Muscle of back (tissue), 13 donors: ENCODE measurements at places on chromosomes 6 and 20.
A peak's percentile ranks its signal among the peaks of the same experiment; 100 is the strongest.

GRCh38 chr6:73927421-73927820 lies 231.4 kb downstream of the CD109 start:
- no peak for DNase-seq

DNA sequence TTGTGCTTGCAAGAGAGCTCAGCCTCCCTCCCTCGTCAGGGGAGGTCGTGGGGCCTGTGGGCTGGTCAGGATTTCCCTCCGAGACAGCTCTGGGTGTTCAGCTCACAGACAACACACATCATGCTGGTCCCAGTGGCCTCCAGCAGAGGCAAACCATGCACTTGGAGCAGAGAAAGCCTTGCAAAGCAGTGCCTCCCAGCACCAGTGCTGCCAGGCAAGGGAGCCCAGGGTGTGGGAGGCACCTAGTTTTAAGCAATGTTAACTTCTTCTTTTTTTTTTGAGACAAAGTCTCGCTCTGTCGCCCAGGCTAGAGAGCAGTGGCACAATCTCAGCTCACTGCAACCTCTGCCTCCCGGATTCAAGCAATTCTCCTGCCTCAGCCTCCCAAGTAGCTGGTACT lies 34.0 kb upstream of the INSM1 start:
- no peak for DNase-seq

DNA sequence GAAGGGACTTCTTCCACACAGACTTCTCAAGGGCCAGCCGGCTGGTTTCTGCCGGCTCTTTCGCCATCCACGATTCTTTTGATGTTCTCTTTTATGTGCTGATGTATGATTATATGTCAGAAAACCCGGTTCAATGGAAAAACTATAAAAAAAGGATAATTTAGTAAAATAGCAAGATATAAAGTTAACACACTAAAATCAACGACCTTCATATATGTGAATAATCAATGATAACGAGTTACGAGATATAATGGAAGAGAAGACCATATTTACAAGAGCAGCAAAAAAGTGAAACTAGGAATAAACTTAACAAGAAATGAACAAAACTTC lies 540 bp upstream of the ZSCAN12 start:
- DNase-seq = no peak

- DNase-seq = no peak
Observed at GRCh38 chr6:30548375-30548774, 7.9 kb downstream of the GNL1 start.

GRCh38 chr20:35515949-35516645 lies 13.4 kb downstream of the C20orf173 start:
- DNase-seq = no peak

GRCh38 chr6:57435475-57436160 lies 118.2 kb downstream of the PRIM2 start:
- DNase-seq = no peak

GRCh38 chr20:417801-418342 lies 9.8 kb downstream of the RBCK1 start:
- peak; percentile 46 for DNase-seq

- DNase-seq = peak; percentile 25
Observed at GRCh38 chr20:33917831-33918525, 75.7 kb upstream of the RALY start.

GRCh38 chr6:71127374-71127773 lies 161.2 kb upstream of the OGFRL1 start:
- no peak for DNase-seq

- DNase-seq = no peak
Observed at GRCh38 chr20:52593654-52594053, 378.5 kb upstream of the TSHZ2 start.

DNA sequence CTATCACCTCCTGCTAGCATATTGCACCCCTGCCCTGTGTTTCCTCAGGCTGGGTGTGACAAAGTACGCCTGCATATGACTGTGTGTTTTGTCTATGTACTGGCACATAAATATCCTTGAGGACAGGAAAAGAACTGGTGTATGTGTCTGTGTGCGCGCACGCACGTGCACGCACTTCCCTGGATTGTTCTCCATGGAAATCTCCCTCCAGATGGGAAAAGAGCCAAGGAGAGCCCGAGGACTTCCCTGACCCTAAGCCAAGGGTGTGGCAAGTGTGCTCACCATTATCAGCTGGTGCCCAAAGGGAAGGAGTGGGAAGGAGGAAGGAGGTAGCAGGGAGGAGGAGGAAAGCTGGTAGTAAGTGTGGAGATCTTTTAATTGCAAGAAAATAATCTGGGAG lies 117.6 kb downstream of the HIVEP2 start:
- peak; percentile 51 for DNase-seq

- peak; percentile 94 for DNase-seq
Observed at GRCh38 chr6:75493400-75494064, at the start of gene FILIP1. Gene FILIP1, minus strand, starts transcription at chr6:75493800. Its CDS starts 78,828 bp downstream, at chr6:75414972.

DNA sequence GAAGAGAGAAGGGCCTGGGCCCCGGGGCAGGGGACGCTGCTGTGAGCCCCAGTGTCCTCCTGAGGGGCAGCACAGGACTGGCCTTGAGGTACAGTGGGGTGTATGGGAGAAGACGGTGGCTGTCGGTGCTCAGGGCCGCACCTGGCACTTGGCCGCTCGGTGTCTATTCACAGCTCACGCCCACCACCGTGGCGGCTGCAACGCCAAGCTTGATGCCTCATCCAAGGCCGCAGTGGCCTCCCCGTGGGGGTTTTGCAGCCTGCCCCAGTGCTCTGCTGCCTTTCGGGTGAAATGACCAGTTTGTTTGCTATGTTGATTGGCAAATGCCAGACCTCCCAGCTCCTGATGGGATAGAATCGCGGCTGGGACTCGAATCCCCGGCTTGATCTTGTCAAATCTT lies 79.5 kb upstream of the SLCO4A1 start:
- DNase-seq = no peak

GRCh38 chr6:125222531-125223455 lies 69.2 kb downstream of the TPD52L1 start:
- no peak for DNase-seq

DNA sequence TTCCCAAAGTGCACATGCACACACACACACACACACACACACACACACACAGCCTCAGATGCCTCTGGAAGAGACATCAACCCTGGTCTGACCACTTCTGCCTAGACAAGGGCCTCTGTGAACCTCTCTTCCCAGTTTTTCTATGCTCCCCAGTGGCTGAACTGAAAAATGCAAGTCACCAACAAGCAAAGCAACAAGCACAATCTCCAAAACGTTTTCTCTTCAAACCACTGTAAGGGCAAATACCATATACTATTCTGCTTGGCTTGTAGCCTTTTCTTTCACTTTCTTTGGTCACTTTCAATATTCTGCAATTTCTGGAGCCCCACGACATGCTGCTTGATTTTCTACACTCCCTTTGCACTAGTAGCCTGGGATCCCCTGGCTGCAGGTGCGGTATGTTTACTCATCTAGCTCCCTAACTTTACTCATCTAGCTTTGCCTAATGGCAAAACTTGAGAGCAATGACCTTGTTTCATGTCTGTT lies 121.4 kb upstream of the DST start:
- no peak for DNase-seq

DNA sequence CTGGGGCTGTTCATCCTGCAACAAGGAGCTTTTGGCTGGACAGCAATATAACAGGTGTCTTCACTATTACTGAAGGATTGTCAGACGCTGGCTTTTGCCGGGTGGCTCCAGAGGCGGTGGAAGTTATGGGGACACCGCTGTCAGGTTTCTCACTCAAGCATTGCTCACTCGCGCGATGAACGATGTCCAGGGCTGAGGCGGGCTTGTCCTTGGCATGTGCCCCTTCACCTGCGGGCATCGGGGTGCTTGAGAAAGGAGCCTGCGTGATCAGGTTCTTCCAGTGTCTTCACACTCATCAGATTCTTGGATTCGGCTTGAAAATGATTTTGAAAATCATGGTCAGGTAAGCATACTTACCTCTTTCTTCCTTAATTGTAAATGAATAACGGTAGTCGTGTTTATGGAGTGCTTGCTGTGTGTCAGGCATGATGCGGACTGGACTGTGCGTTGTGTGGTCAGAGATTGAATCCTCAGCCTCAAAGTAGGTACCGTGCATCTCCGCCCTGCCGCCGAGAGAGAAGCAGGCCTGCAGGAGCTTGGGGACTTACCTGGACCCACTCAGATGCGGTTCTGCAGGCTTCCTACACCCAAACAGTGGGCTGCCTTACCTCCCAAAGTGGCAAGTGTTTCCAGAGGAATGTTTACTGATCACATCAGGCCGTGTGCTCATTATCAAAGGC lies 18.3 kb upstream of the PYGB start:
- no peak for DNase-seq
